ENCODE measurements at places on chromosomes 11 and 22.

GRCh38 chr11:61058583-61059259 is 43.6 kb upstream of the CD5 start:
- no peak for DNase-seq

GRCh38 chr11:123230346-123230745 is 35.3 kb upstream of the CLMP start:
- DNase-seq = no peak

DNA sequence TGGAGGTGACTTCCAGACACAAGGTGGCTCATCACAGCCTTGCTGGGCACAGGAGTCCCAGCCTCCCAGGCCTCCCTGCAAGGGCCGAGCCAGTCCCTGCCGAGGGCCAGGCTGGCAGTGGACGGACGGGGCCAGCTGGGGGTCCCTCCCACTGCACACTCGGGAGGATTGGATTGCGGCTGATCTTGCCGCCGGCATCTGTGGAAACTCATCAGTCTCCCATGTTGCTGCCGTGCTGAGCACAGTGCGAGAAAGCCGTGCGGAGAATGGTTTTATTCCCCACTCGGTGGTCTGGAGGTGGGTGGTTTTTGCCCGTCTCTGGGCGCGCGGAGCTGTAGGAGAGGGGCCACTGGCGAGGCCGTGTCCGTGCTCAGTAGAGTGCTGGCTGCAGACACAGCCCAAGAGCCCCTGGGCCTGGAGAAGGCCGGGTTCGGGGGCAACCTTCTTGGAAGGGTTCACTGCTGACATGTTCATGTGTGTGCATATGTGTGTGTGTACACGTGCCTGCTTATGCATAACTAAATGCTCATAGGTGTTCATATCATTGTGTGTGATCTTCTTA is 1246.4 kb downstream of the BRD1 start:
- no peak for DNase-seq

DNA sequence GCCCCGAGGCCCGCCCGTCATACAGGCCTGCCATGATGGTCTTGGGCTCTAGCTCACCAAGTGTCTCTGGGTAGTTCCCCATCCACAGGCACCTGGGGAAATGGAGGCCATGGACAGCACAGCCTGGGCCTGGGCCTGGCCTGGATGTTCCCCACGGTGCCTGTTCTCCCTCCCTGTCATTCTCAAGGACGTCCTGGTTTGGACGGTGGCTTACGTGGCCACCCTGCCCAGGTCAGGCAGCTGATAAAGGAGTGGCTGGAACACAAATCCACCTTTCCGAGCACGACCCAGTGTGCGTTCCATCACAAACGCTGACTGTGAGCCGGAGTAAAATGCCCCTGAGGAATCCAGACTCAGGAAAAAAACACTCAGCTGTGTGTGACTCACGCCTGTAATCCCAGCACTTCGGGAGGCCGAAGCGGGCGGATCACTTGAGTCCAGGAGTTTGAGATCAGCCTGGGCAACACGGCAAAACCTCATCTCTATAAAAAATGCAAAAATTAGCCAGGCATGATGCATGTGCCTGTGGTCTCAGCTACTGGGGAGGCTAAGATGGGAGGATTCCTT is 41.2 kb upstream of the TESMIN start:
- no peak for DNase-seq

DNA sequence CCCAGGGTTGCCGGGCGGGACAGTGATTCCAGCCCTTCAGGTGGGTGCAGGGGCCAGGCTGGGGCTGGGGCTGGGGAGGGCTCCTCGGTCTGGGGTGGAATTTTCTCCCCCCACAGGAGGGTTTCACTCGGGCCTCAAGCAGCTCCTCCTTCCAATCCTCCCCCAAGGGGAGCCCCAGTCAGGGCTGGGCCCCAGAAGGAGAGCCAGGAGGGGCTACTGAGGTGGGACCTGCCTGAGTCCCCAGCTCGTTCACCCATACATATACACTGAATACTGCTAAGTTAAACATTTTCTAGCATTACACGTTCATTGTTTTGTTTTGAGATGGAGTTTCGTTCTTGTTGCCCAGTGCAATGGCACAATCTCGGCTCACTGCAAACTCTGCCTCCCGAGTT is 1.5 kb upstream of the CRACR2B start:
- no peak for DNase-seq

GRCh38 chr11:27722117-27722952 is 22.1 kb upstream of the BDNF start:
- DNase-seq = no peak

- no peak for DNase-seq
These were observed 165.7 kb downstream of the CADM1 start for GRCh38 chr11:115338476-115338875.

- peak; percentile 60 for DNase-seq
These were observed 3.6 kb downstream of the SEPTIN5 start for GRCh38 chr22:19717691-19718455.

DNA sequence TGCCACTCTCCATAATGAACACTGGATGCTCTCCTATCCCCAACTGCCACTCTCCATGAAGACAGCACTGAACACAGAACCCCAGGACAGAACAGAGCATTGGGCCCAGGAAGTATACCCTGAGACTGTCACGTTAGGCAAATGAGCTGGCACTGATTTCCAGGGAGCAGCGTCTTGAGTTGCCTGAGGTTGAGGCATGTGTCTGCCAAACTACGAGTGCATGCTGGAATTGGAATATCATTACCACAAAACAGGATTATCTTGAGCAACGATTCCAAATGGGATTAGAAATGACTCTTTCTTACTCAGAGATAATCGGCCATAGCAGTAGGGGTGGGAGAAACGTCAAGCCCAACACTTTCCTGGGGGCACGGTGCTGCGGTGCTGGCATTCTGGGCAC is 39.9 kb downstream of the CLPB start:
- DNase-seq = no peak

GRCh38 chr11:9625162-9625561 is 38.7 kb upstream of the SWAP70 start:
- DNase-seq = no peak

GRCh38 chr11:78810559-78811009 is 235.9 kb upstream of the NARS2 start:
- no peak for DNase-seq

DNA sequence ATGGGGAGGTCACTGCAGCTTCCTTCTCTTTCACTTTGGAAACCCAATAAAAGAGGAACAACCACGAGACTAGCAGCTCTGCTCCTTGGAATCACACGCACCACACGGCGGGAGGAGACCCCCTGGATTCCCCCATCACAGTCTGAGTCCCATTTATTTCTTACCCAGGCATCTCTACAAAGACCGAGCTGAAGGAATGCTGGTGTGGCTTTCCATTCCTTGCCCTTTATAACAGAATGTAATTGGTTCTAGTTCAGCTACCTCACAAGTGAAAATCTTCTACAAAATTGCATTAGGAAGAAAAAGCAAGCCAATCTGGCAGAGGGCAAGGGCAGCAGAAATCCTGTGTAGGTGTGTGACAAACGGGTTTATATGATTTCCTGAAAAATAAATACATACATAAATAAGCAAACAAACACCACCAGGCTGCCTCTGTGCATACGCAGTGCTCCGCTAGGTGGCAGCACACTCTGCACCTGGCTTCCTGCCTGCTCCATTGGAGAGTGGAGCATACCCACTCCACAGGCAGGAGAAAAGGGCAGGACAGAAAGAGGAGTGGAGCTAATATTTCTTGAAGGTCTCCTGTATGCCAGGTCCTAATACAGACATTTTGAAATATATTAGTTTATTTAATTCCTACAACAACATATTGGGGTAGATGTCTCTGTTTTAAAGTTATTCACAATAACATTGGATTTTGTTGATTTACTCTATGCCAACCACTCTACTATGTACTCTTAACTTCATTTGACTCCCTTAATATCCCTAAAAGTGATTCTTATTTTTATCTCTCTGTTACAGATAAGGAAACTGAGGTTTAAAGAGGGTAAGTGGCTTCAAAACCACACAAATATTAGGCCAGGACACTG is 673.1 kb downstream of the KCNA4 start:
- DNase-seq = no peak

All from activated naive CD4-positive, alpha-beta T cell (primary cell).